ENCODE measurements at places on chromosomes 1 and 21. TPM values are rescaled to one million over a fixed set of nuclear protein-coding genes. Genes with fewer than 3 reads are reported as not detected.

DNA sequence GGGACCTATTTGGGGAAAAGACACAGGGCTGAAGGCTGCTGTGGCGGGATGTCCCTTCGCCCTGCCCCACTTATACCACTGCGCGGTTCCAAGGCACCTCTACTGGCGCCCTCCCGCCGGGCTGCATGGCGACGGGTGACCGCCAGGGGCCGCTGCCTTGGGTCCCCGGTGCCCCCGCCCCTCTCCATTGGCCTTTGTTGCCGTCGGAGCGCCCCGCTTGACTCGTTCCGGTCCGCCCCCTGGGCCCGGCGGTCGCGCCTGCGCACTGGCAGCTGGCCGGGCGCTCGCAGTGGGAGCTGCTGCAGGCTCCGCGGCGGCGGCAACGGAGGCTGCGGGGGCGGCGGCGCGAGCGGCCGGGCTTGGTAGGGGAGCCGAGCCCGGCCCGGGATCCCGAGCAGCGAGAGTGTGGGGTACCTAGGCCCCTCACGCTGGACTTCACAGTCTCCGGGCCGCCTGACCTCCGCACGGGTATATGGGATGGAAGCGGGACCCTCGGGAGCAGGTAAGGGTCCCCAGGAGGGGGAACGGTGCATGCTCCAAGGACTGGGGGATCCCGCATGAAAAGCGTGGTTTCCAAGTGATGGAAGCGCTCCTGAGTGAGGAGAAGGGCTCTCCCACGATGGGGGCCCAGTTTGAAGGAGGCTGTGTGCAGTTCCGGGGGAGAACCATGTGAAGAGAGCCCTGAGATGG is at the start of gene AGO1:
TSS of gene AGO1 (plus strand) at position 265 of the 690 bp plus-strand sequence. CDS start at position 478, 213 bp downstream.
- H3K27me3 ChIP-seq = no peaks in the 10 kb centered on the region
- DNase-seq = peak; percentile 94
- no peaks in the 10 kb centered on the region for H3K36me3 ChIP-seq
- H3K4me1 ChIP-seq = peaks cover 48% of the 10 kb centered on the region
- H3K4me3 ChIP-seq = peak within 1 kb of the TSS; percentile 85
- peak within 1 kb of the TSS; percentile 84 for H3K27ac ChIP-seq

GRCh38 chr21:28269173-28269572 is 723.5 kb downstream of the LTN1 start:
- H3K36me3 ChIP-seq = no peaks in the 10 kb centered on the region
- H3K4me1 ChIP-seq = peaks cover 8% of the 10 kb centered on the region
- H3K27me3 ChIP-seq = no peaks in the 10 kb centered on the region
- no peak overlapping the region for H3K4me3 ChIP-seq

GRCh38 chr1:185742403-185742802 is 8.2 kb downstream of the HMCN1 start:
- no peak for DNase-seq
- H3K27me3 ChIP-seq = no peaks in the 10 kb centered on the region
- no peak overlapping the region for H3K27ac ChIP-seq
- H3K4me1 ChIP-seq = peaks cover 3% of the 10 kb centered on the region
- no peak overlapping the region for H3K4me3 ChIP-seq
- no peaks in the 10 kb centered on the region for H3K36me3 ChIP-seq

The DPH5 gene
- 40.0 TPM for total RNA-seq

The OR2AK2 gene
- not detected for total RNA-seq

Measured in left ventricle myocardium inferior (tissue), 1 donor.